Fibroblast of skin of left biceps (primary cell): ENCODE measurements at places on chromosomes 5 and 9.

DNA sequence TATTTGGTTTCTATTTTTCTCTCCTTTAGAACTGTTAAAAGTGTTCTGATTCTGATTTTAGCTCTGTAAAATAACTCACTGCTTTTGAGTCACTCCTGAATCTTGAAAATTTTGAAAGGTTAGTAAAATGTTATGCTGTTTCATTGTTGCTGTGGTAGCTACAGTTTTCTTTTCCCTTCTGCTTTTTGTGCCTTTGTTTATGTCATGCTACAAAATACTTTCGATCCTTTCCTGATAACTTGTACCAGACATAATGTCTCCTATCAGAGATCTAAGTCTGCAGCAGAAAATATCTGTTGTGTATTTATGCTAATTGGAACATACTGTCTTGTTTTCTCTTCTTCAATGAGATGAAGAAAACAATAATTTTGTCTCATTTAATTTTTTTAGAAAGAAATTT is 26.9 kb upstream of the CEP120 start:
- no peak for DNase-seq

- no peak for DNase-seq
Observed at GRCh38 chr5:71586052-71586940, 844 bp upstream of the MCCC2 start.

DNA sequence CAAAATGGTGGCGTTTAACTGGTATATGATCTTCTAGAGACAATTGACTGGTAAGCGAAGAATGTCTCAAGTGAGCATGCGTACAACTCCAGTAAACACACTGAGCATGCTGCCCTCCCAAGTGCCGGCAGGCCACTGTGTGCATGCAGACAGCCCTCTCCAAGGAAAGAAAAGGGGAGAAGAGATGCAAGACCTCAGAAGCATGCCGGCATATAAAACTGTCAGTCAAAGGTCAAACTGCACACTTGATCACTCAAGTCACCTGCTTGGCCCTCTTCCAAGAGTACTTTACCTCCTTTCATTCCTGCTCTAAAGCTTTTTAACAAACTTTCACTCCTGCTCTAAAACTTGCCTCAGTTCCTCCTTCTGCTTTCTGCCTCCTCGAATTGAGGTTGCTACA is 910.2 kb downstream of the TAF11L14 start:
- DNase-seq: no peak

DNA sequence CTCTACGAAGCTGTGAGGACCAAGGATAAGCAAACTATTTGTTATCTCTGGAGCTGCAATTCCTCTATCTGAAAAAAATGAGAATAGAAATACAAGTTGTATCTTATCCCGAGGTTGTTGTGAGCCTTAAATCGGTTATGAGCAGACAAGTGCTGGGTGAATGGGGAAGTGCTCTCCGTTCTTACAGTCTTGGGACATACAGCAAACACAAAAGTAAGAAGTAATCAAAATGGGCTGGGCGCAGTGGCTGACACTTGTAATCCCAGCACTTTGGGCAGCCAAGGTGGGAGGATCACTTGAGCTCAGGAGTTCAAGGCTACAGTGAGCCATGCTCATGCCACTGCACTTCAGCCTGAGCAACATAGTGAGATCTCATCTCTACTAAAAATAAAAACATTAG is 31.7 kb downstream of the ITK start:
- DNase-seq: no peak

DNA sequence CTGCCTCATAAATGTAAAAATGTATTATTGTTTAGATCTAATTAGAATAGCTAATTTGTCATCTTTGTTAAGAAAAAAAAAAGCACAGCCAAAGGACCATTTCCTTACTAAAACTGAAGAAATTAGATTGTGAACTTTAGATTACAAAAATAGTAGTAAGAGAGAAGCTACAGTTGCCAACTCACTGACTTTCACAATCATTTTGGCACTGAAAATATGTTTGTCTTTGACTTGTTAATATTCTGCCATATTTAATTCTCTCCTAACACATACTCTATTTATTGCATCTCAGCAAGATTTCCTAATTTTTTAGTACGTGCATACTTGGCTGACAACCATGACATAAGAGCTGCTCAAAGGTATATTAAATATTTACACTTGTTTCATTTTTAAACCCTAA is 297.1 kb downstream of the TUSC1 start:
- no peak for DNase-seq

DNA sequence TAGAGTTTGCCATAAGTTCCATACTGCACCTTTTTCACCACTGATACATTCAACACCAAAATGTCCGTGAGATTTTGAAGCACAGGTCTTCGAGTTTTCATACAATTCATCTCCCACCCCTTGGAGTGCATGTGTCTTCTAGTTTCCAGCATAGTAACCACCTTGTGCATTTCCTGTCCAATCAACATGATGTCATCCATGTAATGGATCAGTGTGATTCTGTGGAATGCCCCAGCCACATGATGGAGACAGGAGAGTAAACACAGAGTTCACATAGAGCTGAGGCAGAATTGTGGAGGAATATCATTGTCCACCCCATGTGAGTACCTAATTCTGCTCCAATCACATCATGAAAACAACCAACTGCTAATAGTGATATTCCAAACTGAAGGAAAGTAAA is 441.5 kb upstream of the CDH6 start:
- no peak for DNase-seq
